ENCODE measurements at places on chromosomes 16 and 17. TPM values are rescaled to one million over a fixed set of nuclear protein-coding genes. Genes with fewer than 3 reads are reported as not detected.

The CHST4 gene
- not detected for total RNA-seq

The CD19 gene
- total RNA-seq = not detected

The OR3A3 gene
- total RNA-seq = not detected

The ST6GALNAC1 gene
- total RNA-seq = 0.46 TPM

The FAM171A2 gene
- 2.6 TPM for total RNA-seq

The MT3 gene
- total RNA-seq = 0.40 TPM

The DNAH3 gene
- 0.07 TPM for total RNA-seq

The DOC2A gene
- total RNA-seq = 3.3 TPM

The ICAM2 gene
- not detected for total RNA-seq

The CES4A gene
- total RNA-seq = 2.0 TPM

The SENP3 gene
- total RNA-seq = 95.3 TPM

Data from A549 treated with RU486 at 1 μM for 4 hours (cell line).